ENCODE measurements at places on chromosomes 3 and 15.

- no peak for DNase-seq
These were observed 937.0 kb downstream of the IGSF11 start for GRCh38 chr3:118097660-118098059.

DNA sequence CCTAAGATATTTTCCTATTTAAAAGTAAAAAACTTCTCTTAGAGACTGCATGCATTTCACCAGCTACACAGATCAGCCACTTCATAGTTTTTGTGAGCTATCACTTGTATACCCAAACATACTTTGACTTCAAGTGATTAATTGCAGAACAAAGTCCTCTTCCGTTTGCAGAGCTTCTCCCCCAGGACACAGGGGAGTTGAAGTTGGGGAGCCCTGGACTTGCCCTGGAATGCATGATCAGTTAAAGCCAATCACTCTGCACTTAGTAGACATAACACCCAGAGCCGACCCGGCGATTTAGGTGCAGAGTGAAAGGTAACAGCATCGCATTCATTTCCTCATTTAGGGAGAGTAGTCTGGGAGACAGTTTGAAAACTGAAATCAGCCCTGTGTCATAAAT, 70.1 kb downstream of the GREM1 start:
- DNase-seq: no peak

- no peak for DNase-seq
These were observed 342.8 kb downstream of the TUSC7 start for GRCh38 chr3:117052395-117052794.

GRCh38 chr15:77557564-77557963, 75.1 kb downstream of the LINGO1 start:
- DNase-seq: no peak

DNA sequence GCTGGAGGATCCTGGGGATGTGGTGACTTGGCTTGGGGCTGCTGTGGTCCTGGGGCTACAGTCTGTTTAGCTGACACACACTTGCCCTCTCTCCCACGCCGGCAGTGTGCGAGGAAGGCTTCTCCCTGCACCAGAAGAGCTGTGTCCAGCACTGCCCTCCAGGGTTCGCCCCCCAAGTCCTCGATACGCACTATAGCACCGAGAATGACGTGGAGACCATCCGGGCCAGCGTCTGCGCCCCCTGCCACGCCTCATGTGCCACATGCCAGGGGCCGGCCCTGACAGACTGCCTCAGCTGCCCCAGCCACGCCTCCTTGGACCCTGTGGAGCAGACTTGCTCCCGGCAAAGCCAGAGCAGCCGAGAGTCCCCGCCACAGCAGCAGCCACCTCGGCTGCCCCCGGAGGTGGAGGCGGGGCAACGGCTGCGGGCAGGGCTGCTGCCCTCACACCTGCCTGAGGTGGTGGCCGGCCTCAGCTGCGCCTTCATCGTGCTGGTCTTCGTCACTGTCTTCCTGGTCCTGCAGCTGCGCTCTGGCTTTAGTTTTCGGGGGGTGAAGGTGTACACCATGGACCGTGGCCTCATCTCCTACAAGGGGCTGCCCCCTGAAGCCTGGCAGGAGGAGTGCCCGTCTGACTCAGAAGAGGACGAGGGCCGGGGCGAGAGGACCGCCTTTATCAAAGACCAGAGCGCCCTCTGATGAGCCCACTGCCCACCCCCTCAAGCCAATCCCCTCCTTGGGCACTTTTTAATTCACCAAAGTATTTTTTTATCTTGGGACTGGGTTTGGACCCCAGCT, 2.9 kb upstream of the FES start:
- no peak for DNase-seq

GRCh38 chr3:190870127-190870526, 7.6 kb upstream of the GMNC start:
- DNase-seq: no peak

DNA sequence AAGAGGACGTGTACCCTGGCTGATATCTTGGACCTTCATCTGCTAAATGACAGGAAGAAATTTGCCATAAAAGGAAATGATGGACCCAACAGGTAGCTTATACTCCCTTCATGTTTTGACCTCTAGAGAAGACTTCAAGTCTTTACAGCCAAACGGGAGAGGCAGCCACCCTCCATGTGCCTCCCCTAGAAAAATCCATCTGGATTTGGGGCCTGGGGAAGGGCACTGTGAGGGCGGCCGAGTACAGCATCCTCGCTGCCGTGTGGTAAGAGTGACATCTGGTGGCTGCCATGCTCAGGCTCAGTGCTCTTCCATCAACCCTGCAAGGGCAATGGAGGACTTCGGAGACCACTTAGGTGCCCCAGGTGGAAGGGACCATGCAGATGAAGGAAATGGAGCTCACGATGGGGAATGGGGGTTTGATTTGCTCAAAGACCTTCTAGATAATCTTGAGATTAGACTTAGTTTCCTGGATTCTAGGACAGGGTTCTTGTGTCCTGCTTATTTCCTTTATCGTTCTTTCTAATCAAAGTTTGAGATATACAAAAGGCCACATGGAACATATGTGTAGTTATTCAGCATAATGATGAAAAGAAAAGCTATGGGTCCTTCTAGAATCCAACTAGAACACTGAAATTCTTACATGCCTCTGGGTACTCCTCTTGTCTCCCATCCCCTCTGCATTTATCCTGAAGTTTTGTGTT, 44.4 kb downstream of the AQP9 start:
- peak; percentile 80 for DNase-seq

- no peak for DNase-seq
These were observed 73.8 kb downstream of the CMTM8 start for GRCh38 chr3:32312251-32312650.

DNA sequence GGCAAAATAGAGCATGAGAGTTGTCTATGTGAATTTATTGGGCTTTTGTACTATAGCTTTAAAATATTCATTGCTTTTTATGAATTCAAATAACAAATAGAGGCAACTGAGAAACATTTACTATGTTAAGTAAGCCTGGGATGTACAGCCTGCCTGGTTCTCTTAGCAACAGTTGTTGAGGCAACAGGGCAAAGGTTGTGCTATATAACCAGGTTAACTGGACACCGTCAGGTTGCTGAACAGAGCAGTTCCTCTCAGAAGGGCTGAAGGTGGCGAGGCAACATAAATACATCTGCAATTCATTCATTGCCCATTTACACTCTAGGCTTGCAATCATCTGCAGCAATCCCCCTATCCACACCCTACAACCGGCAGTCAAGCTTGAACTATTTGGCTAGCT, 78.2 kb downstream of the GTF2E1 start:
- DNase-seq: no peak

DNA sequence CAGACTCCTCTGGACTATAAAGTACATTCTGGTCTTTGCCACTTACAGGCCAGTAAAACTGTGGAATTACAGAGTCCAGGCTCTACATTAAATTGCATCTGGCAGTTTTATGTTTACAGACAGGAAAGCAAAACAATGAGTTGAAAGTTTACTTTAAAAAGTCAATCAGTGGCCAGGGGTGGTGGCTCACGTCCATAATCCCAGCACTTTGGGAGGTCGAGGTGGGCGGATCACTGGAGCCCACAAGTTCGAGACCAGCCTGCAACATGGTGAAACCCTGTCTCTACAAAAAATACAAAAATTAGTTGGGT, 53.8 kb downstream of the TM4SF4 start:
- no peak for DNase-seq

DNA sequence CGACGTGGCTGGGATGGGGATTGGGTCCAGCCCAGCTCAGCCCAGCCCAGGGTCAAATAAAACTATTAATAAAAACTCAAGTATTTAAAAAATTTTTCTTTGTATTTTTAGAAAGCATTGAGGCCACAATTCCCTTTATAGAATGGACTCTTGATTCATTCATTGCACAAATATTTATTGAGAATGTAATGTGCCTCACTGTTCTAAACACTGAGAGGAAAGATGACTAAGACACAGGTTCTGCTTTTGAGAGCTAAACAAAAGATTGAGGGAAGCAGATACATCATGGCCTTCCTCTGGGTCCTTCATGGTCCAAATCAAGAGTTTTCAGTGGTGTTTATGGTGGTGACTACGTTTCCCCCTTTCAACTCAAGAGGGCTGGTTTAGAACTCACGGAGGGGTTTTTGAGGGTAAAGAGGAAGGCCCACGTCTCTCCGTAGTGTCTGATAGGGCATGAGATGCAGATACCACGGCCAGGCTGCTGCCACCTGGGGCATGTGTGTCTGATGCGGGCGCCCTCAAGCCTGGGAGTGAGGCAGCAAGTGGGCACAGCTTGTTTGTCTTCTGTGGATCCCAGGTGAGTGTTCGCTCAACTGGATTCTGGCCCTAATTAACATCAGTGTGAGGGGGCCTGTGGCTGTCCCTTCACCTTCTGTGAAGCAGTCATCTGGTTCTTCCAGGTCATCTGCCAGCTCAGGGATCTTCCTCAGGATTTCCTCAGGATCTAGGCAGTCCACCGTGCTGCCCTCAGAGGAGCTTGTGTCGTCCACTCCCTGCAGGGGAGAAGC, 73.5 kb upstream of the SCN5A start:
- no peak for DNase-seq

GRCh38 chr3:27138562-27138961, 230.6 kb downstream of the NEK10 start:
- no peak for DNase-seq

DNA sequence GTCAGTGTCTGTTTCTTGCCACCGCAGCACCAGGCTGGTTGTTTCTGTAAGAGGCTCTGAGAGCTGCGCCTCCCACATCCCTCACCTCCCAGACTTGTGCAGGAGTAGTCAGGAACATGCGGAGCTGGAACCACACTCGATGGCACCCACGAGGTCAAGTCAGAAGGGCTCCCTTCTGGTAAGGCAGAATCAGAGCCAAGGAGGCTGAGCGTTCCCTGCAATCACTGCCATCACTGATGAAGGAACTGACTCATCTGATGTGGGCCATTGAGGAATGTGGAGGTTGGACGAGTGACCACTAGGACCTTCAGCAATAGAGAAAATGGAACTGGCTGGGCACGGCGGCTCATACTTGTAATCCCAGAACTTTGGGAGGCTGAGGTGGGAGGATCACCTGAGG, 35.7 kb upstream of the BLM start:
- DNase-seq: no peak

DNA sequence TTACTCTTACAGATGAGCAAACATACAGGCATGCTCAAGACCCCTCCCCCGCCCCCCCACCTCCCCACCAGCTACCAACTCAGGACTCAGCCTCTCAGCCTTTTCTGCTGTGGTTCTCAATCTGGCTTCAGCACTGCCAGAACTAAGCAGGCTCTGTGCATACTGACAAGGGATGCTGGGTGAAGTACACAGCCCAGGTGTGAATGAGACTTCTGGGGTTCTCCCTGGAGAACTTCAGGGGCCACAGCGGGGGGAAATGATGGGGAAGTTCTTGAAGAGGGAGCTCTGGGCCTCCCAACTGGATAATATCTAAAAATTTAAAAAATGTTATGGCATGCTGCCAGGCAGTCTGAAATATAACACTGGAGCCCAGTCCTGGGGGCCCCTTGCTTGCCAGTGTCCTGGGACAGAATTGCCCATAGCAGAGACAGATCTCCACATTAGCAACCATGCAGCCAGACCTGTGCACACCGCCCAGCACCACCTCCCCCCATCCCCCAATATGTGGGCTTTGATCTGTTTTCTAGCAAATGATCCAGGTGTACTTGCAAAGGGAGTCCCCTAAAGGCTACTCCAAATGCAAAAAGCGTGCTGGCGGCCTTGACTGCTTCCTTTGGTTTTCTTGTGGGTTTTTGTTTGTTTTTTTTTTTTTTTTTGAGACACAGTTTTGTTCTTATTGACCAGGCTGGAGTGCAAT, 41.4 kb downstream of the PGPEP1L start:
- no peak for DNase-seq

- no peak for DNase-seq
These were observed 21.1 kb downstream of the OXNAD1 start for GRCh38 chr3:16286161-16286560.

DNA sequence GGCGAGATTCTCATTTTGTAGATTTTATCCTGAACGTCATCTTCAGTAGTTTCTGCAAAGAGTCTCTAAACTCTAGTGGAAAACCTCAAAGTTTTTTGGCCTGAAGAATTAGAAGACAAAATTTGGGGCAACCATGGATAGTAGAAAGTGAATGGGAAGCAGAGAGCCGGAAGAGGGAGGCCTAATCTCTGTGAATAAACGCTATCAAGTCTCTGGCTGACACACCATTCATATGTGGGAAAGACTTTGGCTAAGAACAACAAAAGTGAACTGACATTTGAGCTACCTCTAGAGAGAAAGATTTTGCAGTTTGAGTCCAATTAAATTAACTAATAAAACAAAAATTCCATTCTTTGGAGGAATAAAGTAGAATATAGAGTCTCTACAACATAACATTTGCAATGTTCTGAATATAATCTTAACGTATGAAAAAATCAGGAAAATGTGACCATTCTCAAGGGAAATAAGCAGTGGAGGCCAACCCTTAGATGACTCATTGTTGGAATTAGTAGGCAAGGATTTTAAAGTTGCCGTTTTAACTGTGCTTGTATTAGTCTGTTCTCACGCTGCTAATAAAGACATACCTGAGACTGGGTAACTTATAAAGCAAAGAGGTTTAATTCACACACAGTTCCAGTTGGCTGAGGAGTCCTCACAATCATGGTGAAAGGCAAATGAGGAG, 184.6 kb downstream of the C3orf38 start:
- no peak for DNase-seq

GRCh38 chr15:74768771-74769342, 13.0 kb upstream of the CSK start:
- DNase-seq: peak; percentile 73

DNA sequence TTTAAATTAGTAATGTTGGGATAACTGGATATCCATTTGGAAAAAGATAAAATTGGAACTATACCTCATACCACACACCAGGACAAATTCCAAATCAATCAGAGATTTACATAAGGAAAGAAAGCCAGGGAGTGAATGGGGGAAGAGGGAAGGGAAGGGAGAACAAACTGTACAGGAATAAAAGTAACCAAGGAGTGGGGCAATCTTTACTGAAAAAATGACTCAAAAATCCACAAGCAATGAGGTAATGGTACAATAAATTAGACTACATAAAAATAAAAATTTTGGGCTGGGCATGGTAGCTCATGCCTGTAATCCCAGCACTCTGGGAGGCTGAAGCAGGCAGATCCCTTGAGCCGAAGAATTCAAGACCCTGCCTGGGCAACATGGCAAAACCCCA, 82.6 kb downstream of the MLH1 start:
- no peak for DNase-seq

GRCh38 chr15:80835336-80835735, 56.2 kb downstream of the CEMIP start:
- no peak for DNase-seq

- no peak for DNase-seq
These were observed 6.8 kb downstream of the PCSK6 start for GRCh38 chr15:101482526-101483371.

DNA sequence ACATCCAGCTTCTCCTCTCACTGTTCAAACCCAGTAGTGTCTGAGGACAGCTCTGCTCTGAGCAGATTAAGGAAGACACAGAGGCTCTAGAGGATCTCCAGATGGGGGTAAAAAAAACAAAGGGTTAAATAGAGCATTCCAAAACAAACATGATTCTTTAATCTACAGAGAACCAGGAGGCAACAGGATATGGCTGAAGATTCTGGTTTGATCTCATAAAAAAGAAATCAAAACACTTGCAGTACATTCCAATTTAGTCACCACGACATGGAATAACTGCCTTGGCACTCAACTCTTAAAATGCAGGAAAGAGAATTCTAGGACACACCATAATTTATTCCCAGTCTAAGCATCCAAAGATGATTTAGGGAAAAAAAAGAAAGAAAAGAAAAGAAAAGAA, 32.0 kb downstream of the TM4SF4 start:
- DNase-seq: no peak

Measured in Ammon's horn (tissue), 1 donor.